Hematopoietic multipotent progenitor cell treated with erythropoietin and hydrocortisone succinate and interleukin-3 and kit ligand, for 6 days (in vitro differentiated cells): ENCODE measurements at places on chromosomes 5 and 9.

DNA sequence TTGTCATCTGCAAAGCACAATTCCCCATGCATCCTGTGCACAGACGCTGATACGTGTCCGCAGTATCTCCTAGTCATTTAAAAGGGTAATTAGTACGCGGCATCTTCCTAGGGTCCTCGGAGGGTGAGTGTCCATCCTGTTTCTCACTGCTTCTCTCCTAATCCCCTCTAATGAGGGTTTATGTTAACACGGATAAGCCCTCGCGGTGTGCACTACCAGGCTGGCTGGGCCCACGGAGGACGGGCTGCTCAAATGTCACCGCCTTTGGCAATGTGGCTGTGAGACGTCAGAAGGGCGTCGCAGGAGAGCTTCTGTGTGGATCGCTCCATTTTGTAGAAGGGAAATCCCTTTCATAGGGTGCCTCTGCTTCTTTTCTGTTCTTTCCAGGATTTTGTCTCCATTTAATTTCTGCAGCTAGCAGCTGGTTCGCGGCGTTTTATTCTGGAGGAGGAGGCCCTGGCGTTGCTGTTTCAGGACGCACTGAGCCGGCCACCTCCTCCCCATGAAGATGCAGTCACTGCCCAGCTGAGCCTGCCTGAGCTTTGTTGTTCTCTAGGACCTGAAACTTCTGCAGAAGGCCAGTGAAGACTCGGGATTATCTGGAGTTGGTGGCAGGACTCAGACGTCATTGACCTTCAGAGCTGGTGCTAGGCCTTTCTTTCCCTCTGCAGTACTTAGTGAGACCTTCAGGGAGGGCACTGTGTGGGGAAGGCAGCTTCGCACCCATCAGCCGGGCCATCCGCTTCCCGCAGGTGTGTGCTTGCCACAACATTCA lies 326.1 kb upstream of the IRX1 start:
- no peak for DNase-seq

- DNase-seq: peak; percentile 34
These were observed 1696.5 kb downstream of the MAT2B start for GRCh38 chr5:165201771-165202518.

DNA sequence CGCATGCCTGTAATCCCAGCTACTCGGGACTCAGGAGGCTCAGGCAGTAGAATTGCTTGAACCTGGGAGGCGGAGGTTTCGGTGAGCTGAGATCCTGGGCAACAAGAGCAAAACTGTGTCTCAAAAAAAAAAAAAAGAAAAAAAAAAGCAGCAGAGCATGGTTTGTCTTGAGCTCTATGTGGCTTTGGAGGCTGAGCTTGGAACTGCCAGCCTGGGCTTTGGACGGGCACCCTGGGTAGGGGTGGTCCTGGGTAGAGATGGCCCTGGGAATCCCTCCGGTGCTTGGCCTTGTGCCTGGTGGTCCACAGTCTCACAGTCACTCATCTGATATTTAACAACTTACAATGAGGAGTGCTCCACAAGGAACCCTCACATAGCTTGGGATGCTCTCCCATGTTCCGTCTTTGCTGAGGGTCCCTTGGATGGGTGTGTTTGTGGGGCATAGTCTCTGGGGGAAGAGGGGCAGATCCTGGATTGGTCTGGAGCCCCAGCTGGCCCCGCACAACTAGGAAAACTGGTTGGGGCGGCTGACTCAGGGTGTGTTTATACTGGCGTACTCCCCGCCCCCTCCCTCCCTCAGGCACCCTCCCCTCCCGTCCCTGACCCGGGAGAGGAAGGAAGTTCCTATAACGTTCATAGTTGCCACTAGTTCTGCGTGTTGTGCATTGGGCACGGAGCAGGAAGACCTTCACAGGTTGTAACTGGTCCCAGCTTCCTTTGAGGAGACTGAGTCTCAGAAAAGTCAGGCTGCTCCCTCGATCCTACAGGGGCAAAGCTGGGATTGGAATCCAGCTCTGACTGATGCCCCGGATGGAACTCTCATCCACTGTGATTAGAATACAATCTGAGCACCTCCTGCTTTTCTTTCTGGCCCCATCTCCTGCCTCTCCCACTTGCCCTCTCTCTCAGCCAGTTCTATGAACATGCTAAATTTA lies 11.2 kb downstream of the IER5L start:
- peak; percentile 66 for DNase-seq

DNA sequence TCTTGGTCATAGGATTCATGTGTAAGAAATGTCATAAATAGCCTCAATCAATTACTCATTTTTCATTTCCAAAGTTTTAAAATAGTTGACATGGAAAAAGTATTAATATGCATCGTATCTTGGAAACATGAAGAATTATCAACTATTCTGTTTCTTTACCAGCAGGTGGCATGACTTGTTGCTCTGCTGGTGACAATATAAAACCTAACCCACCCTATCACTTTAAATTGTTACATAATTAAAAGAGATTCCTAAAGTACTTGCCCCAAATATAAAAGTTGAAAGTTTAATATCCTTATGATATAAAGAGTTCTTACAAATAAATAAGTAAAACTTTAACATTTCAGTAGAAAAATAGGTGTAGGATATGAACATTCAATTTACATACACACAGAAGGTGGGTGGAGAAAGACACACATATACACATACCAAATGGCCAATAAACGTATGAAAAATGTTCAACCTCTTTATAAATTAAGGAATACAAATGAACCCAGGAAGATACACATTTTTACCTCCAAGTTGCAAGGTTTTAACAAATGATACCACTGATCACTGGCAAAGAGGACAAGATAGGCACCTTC lies 30.6 kb downstream of the MAP1B start:
- peak; percentile 65 for DNase-seq

DNA sequence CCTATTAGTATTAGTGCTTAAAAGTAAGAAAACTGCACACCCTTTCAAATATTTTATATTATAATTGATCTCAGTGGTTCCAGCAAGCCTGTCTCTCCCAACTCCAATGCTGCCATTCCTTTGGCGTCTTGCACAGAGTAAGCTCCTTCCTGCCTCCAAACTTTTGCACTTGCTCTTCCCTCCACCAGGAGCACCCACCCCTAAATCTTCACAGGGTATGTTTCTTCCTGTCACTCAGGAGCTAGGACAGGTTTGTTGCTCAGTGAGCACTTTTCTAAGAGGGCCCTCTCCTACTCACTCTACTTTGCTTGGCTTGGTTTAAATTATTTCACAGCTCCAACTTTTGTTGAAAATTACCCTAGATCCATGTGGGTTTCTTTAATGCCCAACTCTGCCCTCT lies 189.1 kb upstream of the ADRA1B start:
- no peak for DNase-seq

DNA sequence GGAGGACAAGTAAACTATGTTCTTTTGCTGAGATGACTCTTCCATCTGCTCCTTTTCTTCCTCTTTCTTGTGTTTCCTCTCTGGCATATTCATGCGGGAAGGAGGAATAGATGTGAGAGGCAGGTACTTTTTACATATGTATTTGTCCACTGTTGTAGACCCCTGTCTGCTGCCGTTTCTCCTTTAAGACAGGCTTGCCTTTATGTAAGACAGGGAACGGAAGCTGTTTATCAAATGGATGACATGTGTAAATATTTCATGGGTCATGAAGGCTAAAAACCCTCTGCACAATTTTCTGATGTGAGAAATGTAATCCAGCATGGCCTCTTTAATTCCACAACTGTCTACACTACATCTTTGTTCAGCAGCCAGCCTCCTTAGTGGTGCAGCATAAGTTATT lies 1525.5 kb upstream of the NUDT12 start:
- no peak for DNase-seq

GRCh38 chr5:35954175-35954574 lies 15.8 kb upstream of the CAPSL start:
- DNase-seq: no peak

GRCh38 chr5:148085977-148086705 lies 22.4 kb downstream of the SPINK5 start:
- DNase-seq: no peak

DNA sequence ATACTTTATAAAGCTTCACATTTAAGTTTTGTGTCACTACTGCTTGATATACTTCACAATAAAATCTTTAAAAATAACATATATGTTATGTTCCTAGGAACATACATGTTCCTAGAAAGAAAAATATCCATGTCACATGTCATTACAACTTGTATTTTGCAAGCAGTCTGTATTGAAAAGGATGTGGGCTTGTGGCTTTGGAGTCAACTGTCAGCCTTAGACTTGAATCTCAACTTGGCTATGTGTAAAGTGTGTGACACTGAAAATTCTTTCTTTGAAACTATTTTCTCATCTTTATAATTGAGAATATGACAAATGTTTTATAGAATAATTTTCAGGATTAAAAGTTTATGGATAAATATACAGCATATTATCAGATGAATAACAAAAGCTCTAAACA lies 273.1 kb downstream of the KIAA0825 start:
- peak; percentile 7 for DNase-seq

DNA sequence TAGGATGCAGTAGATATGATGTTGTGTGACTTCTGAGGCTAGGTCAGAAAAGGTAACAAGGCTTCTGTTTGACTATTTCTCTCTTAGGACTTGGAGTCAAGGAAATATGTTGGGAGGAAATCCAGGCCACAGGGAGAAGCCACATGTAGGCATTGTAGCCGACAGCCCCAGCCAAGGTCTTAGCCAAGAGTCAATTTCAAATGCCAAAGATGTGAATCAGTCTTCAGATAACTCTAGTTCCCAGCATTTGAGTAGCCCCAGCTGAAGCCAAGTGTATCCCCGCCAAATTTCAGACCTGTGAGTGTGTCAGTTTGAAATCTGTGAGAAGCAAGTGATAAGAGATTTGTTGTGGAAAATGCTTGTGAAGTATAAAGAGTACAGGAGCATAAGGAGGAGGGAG lies 38.1 kb upstream of the ISL1 start:
- no peak for DNase-seq

DNA sequence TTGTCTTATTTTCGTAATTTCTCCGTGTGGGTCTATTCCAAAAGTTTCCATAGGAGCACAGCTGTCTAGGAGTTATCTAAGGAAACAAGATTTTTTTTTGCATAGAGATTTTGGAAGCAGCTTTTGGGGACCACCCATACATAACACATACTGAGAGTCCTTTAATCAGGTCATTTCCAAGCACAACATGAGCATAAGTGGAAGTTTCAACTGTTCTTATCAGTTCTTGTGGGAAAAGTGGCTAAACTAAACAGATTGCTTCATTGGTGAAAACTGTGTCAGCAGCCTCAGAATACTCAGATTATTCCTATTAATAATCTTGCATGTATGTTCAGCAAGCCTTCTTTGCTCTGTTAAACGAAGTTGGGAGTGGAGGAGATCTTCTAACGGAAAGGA lies 153.6 kb upstream of the TYRP1 start:
- no peak for DNase-seq
